Mesenteric fat pad (tissue), 1 donor: ENCODE measurements at places on chromosomes 3 and 15.

- DNase-seq, result no peak
Observed at GRCh38 chr3:30620402-30621360, 14.3 kb downstream of the TGFBR2 start.

- DNase-seq, result no peak
Observed at GRCh38 chr15:41258750-41259471, 27.8 kb downstream of the CHP1 start.

DNA sequence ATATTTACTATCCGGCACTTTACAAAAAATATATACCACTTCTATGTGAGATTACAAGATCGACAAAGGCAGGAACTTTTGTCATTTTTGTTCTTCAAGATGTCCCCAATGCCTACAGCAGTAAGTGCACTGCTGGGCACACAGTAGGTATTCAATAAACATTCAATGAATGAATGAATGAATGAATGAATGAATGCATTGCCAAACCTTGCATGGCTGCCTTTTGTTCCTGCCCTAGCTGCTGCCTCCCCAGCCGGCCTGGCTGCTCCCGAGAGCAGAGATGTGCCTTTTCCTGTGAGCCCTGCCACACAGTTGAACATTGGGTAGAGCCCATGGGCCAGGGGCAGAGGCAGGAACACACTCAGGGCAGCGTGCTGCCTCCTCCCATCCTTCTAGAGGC, 37.5 kb downstream of the LINGO1 start:
- DNase-seq, result no peak

DNA sequence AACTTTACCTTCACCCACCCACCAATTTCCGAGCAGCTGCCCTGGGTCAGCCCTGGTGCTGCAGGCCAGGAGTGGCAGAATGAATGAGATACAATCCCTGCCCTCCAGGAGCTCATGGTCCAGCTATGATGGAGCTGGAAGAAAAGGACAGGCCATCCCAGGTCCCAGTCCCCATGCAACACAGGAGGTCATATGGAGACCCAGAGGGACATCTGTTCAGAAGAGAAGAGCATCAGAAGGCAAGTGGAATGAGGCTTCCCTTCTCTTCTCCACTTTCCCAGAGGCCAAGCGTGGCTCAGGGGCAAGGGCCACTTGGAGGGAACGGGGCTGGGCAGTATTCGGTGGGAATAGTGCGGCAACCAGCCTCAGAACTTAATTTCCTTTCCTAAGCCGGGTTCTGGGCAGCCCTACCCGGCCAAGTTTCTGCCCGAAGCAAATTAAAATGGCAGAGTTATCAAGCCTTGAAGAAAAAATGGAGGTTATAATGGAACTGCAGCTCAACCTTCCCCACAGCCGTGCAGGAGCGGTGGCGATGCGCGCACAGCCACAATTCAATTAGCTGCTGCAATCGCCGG, 35.9 kb downstream of the TLE3 start:
- peak; percentile 47 for DNase-seq

- no peak for DNase-seq
Observed at GRCh38 chr15:29091666-29092065, 178.0 kb downstream of the NSMCE3 start.

DNA sequence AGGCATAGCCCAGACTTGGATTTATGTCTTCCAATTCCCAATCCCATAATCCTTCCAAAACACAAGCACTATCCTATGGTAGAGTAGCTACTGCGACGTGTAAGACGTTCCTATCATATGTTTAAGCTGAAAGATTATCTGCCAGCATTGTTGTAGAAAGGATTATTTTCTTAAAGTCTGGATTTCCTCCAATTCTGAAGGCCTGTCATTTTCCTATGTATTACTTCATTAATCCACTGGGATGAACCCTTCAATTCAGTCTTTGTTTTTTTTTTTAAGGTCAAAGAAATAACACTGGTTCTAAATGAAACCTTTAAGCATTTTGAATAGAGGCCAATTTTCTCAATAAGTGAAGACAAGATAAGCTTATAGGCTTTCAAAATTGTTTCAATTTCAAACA, 289.0 kb downstream of the SLC9A9 start:
- no peak for DNase-seq

GRCh38 chr3:66655044-66655443, 154.2 kb upstream of the LRIG1 start:
- DNase-seq, result no peak
